ENCODE measurements at places on chromosomes 4 and X.
A peak's percentile ranks its signal among the peaks of the same experiment; 100 is the strongest.

DNA sequence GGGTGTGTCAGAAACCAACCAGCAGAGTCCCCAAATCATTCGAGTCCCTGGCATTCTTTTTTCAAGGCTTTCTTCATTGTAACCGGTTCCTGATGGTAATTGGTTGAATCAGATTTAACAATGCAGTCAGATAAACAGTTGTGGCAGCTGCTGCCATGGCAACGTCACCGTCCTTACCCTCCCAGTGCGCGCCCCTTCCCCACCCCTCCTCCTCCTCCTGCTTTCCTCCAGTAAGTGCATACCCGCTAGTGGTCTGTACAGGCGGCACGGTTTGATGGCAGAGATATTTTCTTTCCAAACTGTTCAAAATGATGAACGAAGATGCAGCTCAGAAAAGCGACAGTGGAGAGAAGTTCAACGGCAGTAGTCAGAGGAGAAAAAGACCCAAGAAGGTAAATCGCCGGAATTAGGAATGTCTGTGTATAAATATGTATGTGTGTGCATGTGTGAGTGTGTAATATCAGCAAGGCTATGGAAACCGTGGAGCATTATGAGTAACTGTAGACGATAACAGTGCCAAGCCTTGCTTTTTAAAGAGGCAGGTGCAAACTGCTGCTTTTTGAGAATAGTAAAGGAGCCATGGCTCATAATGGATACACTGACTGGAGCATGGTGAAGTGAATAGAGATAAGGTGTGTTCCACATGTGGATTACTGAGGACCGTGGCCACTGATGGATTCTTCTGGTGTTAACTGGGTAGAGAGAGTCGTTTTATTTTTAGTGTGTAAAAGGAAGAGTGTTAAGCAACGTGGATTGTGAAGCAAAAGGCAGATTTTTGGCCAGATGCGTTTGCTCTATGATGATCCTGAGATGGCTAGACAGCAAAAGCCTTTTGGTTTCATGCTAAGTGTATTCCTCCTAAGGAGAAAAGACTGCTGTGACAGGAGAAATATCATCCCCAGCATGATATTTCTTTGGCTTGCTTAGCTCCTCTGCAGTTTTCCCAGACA lies at the start of gene ANK2:
TSS of gene ANK2 (plus strand) at position 233 of the 950 bp plus-strand sequence. CDS start at position 309, 76 bp downstream.
- DNase-seq: peak; percentile 25

DNA sequence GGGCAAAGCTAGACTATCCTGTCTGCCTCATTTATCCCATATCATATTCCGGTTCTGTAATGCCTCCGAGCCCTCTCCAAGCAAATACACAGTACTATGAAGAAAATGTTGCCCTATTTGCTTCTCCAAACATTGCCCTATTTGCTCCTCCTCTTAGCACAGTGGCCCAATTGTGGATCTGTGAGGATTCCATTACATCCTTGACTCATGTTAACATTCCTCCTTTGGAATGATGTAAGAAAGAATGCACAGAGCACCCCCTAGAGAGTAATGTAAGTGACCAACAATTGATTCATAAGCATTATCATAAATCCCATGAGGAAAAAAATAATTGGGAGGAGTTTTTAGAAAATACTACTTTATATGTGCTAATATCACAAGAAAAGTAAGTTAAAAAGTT lies 11.3 kb upstream of the BTC start:
- no peak for DNase-seq

DNA sequence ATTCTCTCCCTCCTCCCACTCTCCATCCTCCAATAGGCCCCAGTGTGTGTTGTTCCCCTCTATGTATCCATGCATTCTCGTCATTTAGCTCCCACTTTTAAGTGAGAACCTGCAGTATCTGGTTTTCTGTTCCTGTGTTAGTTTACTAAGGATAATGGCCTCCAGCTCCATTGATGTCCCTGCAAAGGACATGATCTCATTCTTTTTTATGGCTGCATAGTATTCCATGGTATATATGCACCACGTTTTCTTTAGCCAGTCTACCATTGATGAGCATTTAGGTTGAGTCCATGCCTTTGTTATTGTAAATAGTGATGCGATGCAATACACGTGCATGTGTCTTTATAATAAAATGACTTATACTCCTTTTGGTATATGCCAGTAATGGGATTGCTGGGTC lies 100.3 kb upstream of the USP9X start:
- DNase-seq: no peak

GRCh38 chr4:145093638-145094037 lies 4.4 kb downstream of the ANAPC10 start:
- no peak for DNase-seq

- DNase-seq: no peak
These were observed 225.4 kb downstream of the CPE start for GRCh38 chr4:165604181-165604580.

GRCh38 chr4:181176306-181176705 lies 1066.9 kb upstream of the TENM3 start:
- no peak for DNase-seq

DNA sequence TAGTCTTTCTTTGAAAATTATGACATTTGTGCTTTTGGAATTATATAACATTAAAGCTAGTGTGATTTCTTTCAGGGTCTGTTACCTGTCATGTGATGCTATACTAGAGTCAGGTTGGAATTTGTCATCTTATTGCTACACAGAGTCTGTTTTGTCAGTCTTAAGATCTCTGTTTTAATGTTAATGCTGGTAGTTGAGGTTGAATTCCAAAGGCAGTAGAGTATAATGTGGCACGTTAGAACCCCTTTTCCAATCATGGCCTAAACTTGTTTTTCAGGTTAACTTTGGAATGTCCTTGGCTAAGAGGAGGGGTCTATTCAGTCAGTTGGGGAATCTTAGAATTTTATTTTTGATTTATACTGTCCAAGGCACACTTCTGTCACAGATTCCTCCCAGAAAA lies 258.5 kb downstream of the PABPC4L start:
- peak; percentile 5 for DNase-seq

GRCh38 chrX:338836-339400 lies 20.3 kb upstream of the GTPBP6 start:
- no peak for DNase-seq

GRCh38 chr4:152460488-152460887 lies 75.4 kb downstream of the FBXW7 start:
- no peak for DNase-seq

DNA sequence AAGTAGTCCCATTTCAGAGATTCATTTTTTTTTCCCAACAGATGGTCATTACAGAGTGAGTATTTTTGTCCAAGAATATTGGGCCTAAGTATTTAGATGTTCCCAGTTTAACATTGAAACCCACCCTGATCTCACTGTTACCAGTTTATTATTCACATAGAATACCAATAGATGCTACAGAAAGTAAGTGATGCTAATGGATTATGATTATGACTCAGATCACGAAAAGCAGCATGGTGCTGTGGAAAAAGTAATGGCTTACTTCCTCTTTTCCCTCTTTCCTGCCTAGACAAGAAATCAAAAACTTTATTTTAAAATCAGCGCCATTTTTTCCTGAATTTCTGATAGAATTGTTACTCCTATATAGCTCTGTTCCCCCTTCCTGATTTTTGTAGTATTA lies 51.9 kb downstream of the GSPT2 start:
- DNase-seq: no peak
